ENCODE measurements at places on chromosomes 1 and 21.

DNA sequence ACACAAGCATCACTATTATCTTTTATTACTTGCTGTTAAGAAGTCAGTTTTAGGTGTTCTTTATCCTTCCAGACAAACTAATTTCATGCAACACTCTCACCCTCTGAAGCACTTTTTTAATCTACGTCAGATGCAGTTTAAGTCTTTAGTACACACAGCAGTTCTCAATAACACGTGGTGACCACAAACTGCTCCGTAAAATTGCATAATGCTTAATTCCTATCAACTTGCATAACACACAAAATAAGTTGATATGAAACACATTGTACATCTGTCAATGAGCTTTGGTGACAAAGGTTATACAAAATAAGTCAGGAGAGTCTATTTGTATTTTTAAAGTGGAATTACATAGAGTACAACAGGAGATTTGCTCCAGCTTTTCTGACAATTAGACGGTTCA, 140.9 kb upstream of the ETS2 start:
- no peak for DNase-seq

DNA sequence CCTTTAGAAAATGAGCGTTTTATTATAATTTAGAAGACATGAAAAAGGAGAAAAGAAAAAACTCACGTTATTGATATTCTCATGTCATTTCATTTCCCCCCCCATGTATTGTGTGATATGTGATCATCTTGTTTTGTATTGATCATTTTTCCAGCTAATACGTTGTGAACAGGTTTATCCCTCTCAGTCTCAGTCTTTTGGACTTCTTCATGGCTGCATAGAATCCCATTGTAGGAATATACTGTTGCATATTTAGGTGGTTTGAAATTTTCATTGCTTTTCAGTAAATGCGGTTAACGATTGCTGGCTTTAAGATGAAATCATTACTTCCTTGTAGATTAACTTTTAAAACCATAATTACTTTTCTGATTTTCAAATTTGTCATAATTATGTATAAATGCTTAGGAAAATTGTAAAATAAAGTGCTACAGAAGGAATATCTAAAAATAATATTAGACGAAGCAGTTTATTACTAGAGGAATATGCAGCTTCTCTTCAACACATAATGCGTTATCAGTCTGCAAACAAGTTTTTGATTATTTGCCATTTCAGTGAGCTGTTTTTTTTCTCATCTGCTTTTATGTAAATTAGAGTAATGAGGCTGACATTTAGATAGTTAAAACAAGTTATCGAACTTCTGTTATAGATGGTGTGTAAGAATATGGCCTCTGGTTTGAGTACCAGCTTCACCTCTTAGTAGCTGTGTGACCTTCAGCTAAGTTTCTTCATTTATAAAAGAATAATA, 1.8 kb downstream of the SON start:
- no peak for DNase-seq

GRCh38 chr1:172277989-172278388, 142.5 kb upstream of the C1orf105 start:
- DNase-seq = no peak

DNA sequence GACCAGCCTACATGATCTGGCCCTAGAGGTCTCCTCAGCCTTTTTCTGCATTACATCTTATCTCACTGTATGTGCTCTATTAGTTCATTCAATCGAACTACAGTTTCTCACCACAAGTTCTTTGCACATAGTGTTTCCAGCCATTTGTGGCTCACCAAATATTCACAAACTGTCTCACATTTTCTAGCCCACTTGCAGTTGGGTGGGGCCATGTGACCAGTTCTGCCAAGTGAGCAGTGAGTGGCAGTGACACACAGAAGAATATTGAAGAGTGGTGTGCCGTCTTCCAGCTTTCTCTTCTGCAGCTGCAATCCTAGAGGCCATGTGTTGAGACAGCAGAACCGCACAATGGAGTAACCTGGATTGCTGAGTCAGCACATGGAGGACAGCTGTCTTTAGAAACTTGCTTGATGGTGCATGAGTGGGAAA, 103.2 kb upstream of the ZNF644 start:
- DNase-seq = peak; percentile 32

DNA sequence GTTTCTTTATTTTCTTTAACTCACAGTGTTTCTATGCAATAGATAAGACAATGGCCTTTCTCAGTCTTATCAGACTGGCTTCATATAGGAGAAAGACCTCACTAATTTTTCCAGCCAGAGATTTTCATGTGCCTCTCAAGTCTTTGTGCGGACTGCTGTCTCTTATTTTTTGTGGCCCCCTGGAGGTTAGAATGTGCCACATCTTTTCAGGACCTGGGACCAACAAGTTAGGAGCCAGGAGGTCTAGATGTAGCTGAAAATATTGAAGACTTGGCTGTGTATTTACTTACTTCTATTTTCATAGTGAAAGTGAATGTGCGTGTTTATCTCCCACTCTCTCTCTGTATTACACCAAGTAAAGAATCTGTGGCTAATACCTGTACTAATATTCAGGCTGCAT, 42.1 kb upstream of the CFHR3 start:
- DNase-seq = no peak

GRCh38 chr1:54336116-54336515, 70.1 kb downstream of the SSBP3 start:
- DNase-seq = no peak

GRCh38 chr21:14567331-14568279, 21.5 kb upstream of the SAMSN1 start:
- no peak for DNase-seq

- DNase-seq = no peak
Observed at GRCh38 chr1:64539289-64539688, 69.4 kb downstream of the CACHD1 start.

GRCh38 chr21:23223882-23224281, 2225.7 kb downstream of the NCAM2 start:
- no peak for DNase-seq

GRCh38 chr1:71273334-71273733, 192.5 kb upstream of the ZRANB2 start:
- DNase-seq = no peak

GRCh38 chr1:21937034-21937371, at the start of gene HSPG2:
HSPG2 (minus strand) TSS chr1:21937310; CDS start chr1:21937217, 93 bp downstream.
- no peak for DNase-seq

- DNase-seq = no peak
Observed at GRCh38 chr1:208108213-208108608, 136.0 kb downstream of the PLXNA2 start.

- DNase-seq = no peak
Observed at GRCh38 chr1:151968058-151968457, 25.6 kb downstream of the S100A10 start.

- no peak for DNase-seq
Observed at GRCh38 chr1:117231748-117232373, 21.1 kb upstream of the VTCN1 start.

DNA sequence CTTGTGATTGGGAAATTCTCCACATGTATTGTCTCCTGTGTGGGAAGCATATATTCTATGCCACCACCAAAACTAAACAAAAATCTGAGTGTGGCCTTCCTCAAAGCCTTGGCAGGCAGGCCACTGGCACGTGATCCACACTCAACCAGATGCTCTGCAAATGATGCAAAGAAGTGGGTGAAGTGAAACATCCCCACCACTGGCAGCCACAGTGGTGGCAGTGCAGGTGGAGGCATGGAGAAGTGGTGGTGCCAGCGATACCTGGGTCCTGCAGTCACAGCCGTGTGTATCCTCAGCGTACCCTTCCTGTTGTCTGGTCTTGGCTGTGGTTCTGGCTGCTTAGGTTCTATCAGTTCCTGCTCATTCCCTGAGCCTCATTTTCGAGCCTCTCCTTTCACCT, 65.2 kb downstream of the PLPPR5 start:
- DNase-seq = no peak

GRCh38 chr1:151401125-151401788, 1.9 kb downstream of the PSMB4 start:
- DNase-seq = no peak

GRCh38 chr1:118918940-118919259, 69.2 kb downstream of the TBX15 start:
- DNase-seq = no peak

- DNase-seq = no peak
Observed at GRCh38 chr1:15457585-15457984, 1.1 kb downstream of the CELA2A start.

- no peak for DNase-seq
Observed at GRCh38 chr1:48038270-48038767, 41.1 kb upstream of the TRABD2B start.

DNA sequence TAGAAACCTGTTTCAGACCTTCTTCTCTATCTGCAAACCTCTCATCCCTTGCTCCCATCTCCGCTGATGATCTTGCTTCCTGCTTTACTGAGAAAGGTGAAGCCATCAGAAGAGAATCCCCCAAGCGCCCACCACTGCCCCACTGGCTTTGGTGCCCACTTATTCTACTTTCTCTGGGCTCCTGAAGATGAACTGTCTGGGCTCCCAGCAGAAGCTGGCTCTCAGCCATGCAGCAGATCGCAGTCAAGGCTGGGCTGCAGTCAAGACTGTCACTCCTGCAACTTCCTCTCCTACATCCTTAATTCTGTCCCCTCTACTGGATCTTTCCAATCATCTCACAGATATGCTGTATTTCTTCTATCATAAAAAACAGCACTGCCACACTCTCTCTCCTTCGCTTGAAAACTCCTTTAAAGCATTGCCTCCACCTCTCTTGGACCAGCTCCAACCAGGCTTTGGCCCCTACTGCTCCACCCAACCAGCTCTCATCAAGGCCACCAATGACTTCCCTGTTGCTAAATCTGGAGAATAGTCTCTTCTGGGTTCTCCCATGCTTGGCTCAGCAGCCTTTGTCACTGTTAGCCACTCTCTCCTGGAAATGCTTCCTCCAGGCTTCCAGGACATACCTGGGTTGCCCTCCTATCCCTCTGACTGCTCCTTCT, 25.8 kb downstream of the TRIM62 start:
- DNase-seq = no peak

DNA sequence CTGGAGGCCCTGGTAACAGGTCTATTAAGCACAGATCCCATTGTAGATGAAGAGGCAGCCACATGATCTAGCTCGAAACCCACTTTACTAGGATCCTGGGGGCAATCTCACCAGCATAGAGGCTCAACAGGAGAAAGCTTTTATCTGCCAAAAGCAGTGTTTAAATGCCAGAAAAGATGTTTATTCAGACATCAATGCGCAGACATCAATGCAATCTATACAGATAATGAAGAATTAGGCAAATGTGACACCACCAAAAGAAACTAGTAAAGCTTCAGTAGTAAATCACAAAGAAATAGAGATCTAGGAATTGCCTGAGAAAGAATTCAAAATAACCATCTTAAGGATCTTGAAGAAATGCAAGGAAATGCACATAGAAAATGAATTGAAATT, 32.5 kb downstream of the OR6Y1 start:
- DNase-seq = no peak

GRCh38 chr1:145751491-145752037, 32.3 kb downstream of the CD160 start:
- DNase-seq = no peak

DNA sequence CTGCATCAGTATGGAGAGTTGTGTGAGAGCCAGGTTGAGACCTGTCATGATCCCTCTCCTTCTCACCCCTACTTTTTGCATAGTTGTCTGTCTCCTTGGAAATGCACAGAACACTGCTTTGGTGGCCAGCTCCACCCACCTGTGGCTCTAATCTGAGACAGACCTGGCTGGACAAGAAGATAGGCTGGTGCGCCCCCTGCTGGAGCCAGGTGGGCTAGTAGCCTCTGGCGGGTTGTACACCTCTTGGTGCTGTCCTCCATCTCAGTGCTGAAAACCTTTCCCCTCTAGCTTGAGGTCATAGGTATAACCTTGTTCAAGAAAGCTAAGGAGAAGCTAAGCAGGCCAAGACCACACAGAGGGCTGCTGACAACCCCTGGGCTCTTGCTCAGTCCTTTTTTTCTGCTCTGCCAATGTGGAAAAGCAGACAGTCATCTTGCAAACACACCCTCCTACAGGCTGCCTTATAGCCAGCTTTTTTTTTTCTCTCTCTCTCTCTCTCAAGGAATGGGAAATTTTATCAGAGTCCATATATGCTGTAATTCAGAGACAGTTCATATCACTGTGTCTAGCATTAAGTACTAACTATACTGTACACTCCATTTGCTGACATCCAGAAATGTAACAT, 58.8 kb upstream of the SPATA6 start:
- peak; percentile 43 for DNase-seq

GRCh38 chr21:42514883-42515228, 1.2 kb downstream of the SLC37A1 start:
- DNase-seq = no peak

GRCh38 chr1:113782406-113782805, 23.1 kb upstream of the PHTF1 start:
- no peak for DNase-seq

DNA sequence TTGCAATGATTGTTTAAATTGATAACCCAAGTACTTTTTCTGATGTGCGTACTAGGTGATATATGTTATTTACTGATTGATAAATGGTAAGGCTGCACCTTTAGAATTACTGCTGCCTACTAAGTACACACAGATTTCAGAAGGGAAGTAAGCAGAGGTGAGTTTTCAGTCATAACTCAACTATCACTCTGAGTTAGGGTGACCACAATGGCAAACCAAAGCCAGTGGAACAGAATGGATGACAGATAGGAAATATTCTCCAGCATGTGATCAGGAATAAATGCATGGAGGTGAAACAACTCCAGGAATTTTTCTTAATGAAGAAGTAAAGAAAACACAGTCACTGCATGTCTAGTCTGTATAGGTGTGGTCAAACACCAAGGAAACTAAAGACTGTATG, 7.5 kb upstream of the KCNJ15 start:
- DNase-seq = no peak

DNA sequence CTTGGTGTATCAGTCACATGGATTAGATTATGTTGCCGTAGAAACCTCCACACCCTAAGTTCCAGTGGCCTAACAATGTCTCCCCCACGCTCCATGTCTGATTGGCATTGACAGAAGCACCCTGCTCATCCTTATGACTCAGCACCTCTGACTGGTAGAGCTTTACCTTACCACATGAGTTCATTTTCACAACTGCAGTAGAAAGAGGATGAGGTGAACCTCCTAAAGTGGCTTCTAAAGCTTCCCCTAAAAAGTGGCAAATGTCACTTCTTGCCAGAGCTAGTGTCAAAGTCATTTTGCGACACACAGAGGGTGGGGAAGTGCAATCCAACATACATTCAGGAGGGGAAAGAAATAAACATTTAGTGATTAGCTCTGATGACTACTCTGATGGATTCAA, 30.6 kb upstream of the LYPD8 start:
- no peak for DNase-seq

- DNase-seq = no peak
Observed at GRCh38 chr1:39387452-39387851, 104.0 kb upstream of the BMP8A start.

Data from stimulated activated CD4-positive, alpha-beta T cell treated with anti-CD3 and anti-CD28 coated beads, Interleukin-2, amount 100 ng/mL, for 48 hours (primary cell).